Stimulated activated CD4-positive, alpha-beta T cell treated with anti-CD3 and anti-CD28 coated beads, Interleukin-15, amount 100 ng/mL, for 1 hour (primary cell): ENCODE measurements at places on chromosomes 5 and 9.

GRCh38 chr5:1246711-1247431 is 21.7 kb downstream of the SLC6A18 start:
- DNase-seq, result no peak

GRCh38 chr5:134934202-134934601 is 29.3 kb downstream of the PCBD2 start:
- DNase-seq, result no peak

GRCh38 chr9:109584205-109584604 is 86.1 kb upstream of the PTPN3 start:
- DNase-seq, result no peak

- DNase-seq, result no peak
These were observed 19.9 kb downstream of the ZBTB34 start for GRCh38 chr9:126880226-126880946.

- DNase-seq, result no peak
These were observed 146.6 kb upstream of the TUT7 start for GRCh38 chr9:86500667-86501435.

DNA sequence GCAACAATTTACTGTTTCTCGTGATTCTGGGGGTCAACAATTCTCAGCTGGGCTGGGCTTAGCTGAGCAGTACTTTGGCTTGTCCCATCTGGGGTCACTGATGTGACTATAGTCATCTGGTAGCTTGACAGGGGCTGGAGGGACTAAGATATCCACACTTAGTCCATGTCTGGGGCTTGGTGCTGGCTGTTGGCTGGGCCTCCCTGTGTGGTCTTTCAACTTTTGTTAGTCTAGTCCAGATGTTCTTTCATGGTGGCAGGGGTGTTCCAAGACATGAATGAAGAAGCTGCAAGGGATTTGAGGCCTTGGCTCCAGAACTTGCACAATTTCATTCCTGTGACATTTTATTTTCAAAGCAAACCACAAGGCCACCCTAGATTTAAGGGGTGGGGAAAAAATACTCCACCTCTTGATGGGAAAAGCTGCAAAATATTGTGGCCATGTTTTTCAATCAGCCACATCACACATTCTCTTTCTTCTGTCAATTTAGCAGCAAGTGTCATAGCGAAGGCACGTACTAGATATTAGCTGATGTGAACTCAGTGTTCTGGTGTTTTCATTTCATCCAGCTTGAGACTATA is 59.2 kb downstream of the TSSK1B start:
- no peak for DNase-seq

- no peak for DNase-seq
These were observed 59.4 kb upstream of the SARDH start for GRCh38 chr9:133797406-133798105.

DNA sequence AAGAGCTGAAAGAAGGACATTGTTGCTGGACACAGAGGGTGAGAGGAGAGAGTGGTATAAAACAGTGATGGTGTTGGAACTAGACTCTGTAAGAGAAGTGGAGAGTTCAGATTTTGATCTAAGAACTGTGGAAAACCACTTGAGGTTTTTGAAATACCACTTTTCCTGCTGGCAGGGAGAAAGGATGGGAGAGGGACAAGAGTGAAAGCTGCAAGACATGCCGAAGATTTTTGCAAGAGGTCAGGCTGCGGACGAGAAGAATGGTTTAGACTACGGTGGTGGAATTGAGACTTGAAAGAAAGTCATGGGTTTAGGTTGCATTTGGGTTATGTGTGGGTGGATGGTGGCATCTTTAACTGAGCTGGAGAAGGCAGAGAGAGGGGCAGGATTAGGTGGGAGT is 202.2 kb upstream of the RPS23 start:
- no peak for DNase-seq

DNA sequence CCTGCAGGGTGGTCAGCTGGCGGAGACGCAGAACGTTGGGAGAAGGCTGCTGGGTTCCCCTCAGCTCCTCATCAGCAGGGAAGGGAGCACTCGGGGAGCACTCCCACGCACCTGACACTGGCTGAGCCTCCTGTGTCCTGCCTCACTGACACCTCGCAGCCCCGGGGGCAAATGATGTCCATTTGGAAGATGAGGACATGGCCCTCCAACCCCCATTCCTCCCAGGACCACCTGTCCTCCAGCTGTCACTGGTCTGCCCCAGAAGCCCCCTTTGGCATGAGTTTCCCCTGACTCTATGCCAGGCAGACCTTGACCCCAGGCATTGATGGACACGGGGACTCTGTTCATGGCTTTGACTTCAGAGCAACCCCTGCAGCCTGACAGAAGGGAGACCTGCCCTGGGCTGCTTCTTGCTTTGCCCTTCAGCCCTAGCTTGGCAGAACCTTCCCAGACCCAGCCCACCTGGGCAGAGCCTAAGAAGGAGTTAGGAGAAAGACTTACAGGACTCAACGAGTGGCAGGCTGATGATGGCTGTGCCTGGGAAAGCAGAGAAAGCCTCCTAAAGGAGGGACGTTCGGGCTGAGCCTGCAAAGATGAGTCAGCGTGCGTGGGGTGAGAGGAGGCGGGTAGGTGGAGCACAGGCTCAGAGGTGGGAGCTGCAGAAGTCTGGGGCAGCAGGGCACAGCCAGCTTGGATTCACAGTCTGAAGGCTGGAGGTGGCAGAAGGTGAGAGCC is 90.6 kb downstream of the LMX1B start:
- peak; percentile 26 for DNase-seq

DNA sequence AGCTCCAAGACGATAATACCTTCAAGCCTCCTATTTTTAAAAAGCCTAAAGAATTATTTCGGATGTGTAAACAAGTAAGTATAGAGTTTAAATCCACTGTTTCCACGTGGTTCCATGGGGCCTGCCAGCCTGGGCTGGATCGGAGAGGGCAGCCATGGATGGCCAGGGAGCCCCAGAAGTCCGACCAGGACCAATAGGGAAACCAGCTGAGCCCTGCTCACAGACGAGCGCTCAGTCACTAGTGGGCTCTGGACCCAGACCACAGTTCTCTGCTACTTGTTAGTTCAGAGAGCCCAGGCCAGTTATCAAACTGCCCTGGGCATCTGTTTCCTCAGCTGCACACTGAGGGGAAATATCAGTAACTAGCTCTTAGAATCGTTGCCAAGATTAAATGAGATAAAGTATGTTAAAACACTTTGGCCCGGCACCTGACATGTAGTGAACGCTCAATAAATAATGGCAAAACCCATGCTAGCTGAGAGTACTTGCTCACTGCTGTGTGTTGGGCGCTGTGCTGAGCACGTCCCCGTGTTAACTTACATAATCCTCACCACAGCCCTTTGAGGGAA is 124.8 kb downstream of the RGS3 start:
- DNase-seq, result no peak

GRCh38 chr9:34651876-34652601 is at the start of gene IL11RA:
IL11RA (plus strand) TSS chr9:34652185; CDS start chr9:34655218, 3,033 bp downstream.
- DNase-seq, result peak; percentile 37

GRCh38 chr9:79264041-79264440 is 307.7 kb upstream of the TLE4 start:
- DNase-seq, result no peak

DNA sequence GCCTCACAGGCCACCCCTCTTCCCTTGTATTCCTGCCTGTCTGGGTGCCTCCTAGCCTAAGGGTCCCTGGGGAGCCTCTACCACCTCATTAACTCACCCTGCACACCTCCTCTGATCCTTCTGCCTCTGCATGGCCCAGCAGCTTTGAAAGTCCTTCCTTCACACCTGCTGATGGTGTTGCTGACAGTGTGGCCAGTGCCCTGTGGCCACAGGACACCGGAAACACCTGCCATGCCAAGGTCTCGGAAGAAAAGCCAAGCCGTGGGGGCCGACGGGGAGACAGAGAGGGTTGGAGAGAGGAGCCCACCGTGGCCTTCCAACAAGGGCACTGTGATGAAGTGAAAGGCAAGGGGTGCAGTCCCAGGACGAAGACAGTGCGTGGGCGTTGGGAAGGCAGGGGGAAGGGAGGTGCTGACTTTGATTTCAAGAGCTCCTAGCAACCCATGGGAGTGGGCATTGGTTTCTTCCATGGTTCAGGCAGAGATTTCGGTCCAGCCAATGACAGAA is 4.1 kb downstream of the BTNL9 start:
- DNase-seq, result no peak

DNA sequence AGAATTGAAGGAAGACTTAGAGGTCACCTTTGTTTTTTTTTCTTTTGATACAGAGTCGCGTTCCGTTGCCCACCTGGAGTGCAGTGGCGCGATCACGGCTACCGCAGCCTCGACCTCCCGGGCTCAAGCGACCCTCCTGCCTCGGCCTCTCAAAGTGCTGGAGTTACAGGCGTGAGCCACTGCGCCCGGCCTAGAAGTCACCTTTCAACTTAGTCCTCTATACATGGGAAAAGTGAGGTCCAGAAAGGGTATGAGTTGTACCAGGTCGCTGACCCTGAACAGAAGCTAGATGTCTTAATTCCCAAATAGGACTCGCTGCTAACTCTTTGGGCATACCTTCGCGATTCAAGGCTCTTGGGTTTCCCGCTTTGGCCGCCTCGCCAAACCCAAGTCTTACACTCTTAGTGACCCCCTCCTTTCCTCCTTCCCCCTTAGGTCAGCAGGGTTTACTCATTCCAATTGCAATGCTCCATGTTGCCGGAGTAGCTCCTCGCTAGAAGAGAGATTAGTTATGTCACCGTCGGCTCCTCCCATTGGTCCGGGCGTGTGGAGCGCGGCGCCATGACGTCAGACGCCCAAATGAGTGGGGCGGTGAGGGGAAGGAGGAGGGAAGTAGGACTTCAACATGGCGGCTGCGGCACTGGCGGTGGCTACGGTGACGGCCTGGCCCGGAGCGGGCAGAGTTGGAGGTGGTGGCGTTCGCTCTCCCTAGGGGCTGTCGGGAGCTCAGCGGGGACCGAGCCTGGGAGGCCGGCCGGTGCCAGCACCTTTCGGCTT is at the start of gene UBAP1:
Gene UBAP1 (plus strand): TSS at position 608 of the 777 bp plus-strand sequence. CDS start 41,872 bp downstream, outside the sequence.
- peak; percentile 89 for DNase-seq

DNA sequence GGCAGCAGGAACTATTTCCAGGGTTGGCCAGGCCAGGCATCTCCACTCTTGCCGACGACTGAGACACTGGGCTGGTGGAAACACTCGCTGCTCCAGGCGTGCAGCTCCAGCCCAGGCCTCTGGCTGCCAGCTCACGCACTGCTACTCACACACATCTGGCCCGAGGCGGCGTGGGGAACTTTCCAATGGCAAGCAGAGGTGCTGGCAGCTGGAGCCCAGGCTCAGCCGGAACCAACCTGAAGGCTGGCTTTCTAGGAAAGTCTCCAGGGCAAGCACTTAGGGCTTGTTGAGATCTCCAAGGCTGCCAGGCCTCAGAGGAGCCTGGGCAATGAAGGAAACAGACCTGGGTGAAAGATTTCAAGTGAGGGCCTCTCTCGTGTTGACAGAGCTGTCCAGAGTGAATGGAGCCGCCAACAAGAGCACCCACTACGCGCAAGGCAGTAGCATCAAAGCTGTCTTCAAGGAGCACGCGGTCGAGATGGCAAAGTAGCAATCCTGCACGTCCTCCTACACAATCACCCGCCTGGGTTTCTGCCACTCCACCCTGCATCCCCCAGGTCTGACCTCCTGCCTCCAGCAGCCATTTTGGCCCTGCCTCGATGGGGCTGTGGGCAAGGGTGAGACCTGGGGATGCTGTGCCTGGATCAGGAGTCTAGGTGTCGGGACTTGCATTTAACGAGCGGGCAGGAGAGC is 14.4 kb downstream of the SH3PXD2B start:
- DNase-seq, result no peak

- DNase-seq, result no peak
These were observed 69.0 kb upstream of the DAPK1 start for GRCh38 chr9:87428659-87429058.

DNA sequence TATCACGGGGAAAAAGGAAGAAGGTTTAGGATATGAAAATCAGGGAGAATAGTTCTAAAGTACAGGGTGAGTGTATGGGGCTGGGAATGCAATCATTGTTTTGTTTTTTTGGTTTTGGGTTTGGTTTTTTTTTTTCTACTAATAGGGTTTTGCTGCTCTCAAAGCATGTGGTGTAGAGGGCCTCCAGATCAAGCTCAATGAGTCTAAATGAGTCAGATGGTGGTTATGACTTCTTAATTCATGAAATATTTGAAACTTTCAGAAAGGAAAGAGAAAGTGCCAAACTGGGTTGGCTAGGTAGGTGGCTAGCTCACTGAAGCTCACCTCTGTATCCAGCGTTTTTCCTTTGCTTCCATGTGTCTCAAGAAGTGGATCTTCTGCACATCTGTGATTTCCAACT is 10.7 kb downstream of the OR1L8 start:
- DNase-seq, result no peak

DNA sequence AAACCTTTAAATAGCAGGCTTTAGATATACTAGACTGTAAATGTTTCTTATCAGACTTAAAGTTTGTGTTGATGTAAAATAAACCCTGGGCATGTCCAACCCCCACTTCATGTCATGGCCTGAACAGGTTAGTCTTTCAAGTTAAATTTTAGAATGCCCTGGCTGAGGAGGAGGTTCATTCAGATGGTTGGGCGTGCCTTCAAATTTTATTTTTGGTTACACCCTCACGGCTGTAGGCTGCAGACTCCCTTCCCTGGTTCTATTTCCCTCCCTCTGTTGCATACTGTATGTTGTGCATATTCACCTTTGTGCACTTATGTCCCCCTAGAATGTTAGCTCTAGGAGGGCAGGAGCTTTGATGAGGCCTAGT is 5.3 kb upstream of the BICD2 start:
- DNase-seq, result no peak

GRCh38 chr9:72327631-72328030 is 37.4 kb downstream of the ZFAND5 start:
- no peak for DNase-seq

- no peak for DNase-seq
These were observed 2.8 kb downstream of the MELK start for GRCh38 chr9:36575411-36575882.

GRCh38 chr5:37568018-37568753 is 189.1 kb downstream of the WDR70 start:
- DNase-seq, result no peak

DNA sequence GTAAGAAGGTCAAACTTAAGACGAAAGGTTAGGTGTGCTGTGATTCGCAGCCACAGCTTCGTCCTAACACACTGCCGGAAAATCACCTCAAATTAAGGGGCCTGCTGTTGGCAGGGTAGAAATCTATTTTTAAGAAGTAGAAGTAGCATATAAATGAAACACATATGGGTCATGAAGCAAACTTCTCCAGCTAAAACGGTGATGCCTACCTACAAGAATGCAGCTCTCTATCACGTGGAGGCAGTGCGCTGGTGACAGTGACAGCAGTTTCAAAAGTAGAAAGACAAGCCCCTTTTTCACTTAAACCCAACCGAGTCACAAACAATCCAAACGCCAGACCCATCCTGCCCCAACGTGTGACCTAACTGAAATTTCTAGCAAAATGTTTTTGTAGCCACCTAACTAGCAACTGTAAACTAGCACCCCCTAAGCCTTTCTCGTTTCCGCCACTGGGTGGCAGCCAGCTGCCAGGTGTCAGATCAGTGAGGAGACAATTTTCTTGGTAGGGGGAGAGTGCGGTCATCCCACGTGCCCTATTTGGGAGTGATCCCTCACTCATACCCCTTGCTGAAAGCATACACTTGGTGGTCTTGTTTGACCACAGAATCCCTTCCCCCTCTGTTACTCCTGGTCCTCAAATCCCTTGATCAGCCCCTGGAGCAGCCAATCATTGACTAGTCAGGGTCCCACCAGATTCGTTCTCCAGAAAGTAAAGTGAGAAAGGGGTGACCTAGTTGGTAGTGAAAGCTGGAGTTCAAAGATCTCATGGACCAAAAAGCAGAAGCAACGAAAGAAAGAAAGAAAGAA is 71.8 kb upstream of the MAMDC2 start:
- no peak for DNase-seq
